ENCODE measurements at places on chromosomes 7 and 10.
A peak's percentile ranks its signal among the peaks of the same experiment; 100 is the strongest.

DNA sequence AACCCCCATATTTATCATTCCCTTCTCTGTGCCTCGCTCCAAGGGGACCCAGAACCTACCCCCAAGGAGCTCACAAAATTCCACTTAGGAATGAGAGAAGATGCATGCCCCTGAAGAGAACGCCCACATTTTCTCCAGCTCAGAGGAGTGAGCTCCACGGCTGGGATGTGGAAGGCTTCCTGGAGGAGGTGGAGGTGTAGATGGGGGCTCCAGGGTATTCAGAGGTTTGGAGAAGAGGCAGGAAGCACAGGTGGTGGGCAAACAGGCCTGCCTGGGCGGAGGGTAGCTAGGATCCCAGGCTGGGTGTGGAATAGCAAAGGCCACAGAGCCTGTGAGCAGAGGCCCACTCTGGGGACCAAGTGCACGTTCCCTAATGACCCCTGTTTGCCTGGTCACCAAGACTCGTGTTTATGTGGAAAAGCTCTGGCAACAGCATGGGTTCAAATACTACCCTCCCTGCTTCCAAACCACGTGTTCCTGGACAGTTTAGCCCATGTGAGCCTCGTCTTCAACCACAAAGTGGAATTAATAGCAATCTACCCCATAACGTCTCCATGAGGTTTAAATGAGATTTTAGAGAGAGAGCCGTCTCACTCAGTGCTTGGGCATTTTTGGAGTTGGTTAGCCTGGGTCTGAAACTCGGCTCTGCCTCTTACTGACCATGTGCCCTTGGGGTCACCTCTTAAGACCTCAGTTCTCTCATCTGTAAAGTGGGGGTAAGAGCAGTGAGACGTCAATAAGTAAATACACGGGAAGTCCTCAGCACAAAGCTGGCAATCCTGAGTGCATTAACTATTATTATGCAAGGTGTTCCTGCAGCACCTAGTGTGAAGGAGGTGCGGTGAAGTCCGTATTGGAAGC is 24.7 kb downstream of the UNC5B start:
- no peak for DNase-seq

DNA sequence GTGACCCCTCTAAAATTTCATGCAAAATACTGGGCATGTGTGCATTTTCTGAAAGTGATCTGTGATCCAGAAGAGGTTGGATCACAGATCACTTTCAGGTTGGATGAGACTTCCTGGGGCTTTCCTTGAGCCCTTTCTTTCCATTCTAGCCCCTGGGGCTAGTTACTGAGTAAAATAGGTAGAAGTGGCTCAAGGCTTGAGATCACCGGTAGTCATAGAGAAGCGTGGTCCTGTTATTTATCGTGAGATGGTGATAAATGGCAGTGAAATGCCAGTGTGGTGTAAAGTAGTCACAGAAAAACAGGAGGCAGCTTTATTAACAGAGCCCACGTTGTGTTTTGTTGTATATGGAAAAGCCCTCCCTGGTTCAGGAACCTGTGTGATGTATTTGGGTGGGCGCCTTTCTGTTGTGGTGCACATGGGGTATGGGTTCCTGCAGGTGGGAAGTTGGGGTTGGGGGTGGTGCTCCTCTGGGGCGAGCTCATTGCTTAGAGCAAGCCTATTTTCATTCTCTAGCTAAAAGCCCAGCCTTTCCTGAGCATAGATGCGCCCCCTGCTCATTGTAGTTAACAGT is 34.0 kb upstream of the SH2D4B start:
- no peak for DNase-seq

- DNase-seq = no peak
Measured at GRCh38 chr7:731440-732085, 4.5 kb upstream of the PRKAR1B start.

DNA sequence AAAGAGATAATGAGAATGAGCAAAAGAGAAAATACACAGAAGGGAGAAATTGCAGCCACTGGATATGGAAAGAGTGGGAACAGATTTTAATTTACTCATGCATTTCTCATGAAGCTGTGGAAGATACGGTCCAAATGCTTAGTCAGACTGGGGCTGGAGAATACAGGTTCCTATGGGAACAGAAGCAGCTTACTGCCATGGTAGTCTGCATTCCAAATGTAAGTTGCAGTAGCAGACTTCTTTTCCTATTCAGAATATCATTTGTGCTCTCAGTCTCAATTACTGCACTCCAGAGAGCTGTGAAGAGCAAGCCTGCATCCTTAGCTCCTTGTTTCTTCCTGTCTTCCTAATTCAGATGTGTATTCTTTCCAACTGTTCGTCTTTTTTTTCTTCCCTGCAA is 190.8 kb upstream of the TMEM196 start:
- no peak for DNase-seq

DNA sequence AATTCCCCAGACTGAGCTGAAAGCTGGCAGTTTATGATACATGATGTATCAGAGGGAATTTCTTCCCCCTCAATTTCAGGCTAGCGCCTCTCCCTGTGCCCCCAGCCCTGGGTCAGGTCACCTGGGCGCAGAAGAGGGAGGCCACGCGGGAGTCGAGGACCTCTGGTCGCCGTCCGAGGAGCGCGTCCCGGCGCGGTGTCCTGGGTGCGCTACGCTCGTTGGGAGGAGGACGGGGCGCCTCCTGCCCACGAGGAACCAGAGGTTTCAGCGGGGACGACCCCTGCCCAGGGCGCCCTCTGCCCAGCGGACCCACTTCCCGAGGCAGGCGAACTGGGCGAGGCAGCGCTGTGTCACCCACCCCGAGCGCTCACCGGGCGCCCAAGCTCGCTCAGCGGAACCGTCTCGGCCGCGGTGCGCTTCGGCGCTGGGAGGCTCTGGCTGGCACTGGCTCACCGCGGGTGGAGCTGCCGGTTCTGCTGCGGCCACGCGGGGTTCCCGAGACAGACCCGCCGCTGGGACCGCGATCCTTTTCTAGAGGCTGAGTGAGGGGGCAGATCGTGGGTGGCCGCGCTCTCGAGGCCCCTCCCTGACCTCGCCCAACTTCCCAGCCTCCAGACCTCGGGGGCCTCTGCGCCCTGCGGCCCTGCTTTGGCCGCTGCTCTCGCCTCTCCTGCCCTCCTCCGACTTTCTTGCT is at the start of gene FAM237B:
FAM237B (minus strand) TSS at position 504 of the 694 bp plus-strand sequence. CDS start 1,556 bp downstream, outside the sequence.
- peak; percentile 34 for DNase-seq

DNA sequence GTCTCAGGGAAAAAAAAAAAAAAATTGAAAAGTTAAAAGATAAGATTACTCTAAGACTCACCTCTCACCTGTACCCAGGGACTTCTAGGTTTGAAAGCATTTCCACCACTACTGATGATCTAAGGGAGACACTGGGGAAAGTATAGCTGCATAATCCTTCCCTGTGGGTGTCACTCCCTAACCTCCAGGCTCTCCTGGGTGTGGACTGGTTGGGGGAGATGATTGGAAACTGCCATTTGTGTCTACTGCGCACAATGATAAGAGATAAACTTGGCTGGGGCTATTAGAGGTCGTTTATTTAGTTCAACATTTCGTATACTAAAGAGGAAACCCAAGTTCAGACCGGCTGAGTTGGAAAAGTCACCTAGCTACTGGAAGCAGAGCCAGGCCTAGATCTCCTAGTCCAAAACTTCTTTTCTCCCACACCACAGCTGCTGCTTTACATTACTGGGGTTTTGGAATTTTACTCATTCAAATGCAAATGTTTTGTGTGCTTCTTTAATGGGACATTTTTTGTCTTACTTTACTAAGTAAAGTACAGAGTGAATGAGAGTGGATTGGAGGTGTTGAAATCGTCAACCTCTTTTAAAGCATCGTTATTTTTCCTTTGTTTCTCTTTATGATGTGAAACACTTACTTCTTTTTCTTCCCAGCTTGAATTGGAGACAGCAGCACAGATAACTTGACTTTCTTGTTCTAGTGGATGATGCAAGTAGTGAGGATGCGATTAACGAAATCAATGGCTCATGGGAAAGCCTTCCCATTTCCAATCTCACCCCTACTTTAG is 22.3 kb upstream of the SEC61G start:
- DNase-seq = no peak

GRCh38 chr10:93871671-93872204 is 22.0 kb upstream of the SLC35G1 start:
- no peak for DNase-seq

- no peak for DNase-seq
Measured at GRCh38 chr10:1057106-1057657, 997 bp downstream of the WDR37 start.

GRCh38 chr10:45505311-45505710 is 131.3 kb downstream of the ALOX5 start:
- DNase-seq = no peak

- DNase-seq = peak; percentile 93
Measured at GRCh38 chr10:50593523-50594376, 30.0 kb downstream of the SGMS1 start.

GRCh38 chr10:15166325-15166724 is 2.2 kb downstream of the NMT2 start:
- no peak for DNase-seq

GRCh38 chr10:62681211-62681940 is 123.1 kb upstream of the ADO start:
- DNase-seq = no peak

- peak; percentile 65 for DNase-seq
Measured at GRCh38 chr7:55032069-55032699, 13.4 kb downstream of the EGFR start.

DNA sequence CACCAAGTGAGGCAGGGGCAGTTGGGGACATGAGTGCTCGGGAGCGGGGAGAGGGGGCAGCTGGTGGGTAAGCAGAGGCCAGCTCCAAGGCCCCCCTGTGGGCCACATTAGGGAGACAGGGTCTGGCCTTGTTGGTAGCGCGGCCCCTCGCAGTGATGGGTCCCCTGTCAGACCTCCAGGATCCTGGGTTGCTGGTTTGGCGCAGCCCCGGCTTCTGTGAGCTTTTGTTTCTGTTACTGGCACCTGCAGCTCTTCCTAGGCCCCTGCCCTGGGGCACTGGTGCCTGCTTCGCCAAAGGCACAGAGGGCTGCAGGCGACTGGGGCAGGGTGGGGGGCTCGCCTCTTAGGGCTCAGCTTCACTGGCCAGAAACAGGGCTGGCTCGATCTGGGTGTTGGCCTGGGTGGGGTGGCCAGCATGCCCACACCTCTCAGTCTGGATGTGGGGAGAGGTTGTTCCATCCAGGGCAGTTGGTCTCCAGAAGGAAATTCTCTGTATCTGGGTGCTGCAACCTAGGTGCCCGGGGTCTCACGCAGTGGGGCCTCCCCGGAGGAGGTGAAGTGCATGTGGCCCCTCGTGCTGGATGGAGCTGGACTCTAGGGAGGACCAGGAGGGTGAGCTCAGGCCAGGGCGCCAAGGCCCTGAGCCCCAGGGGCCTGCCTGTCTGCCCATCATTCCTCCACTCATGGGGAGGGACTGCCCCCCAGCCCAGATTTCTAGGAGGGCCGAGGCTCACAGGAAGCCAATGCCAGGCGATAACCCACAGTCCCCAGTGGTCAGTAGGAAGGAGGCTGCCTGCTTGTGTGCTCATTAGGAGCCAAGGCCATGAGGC is 138.6 kb downstream of the LHPP start:
- DNase-seq = no peak

- DNase-seq = no peak
Measured at GRCh38 chr7:107164092-107164491, 4.7 kb upstream of the HBP1 start.

GRCh38 chr7:42069590-42069989 is 167.4 kb downstream of the GLI3 start:
- no peak for DNase-seq

DNA sequence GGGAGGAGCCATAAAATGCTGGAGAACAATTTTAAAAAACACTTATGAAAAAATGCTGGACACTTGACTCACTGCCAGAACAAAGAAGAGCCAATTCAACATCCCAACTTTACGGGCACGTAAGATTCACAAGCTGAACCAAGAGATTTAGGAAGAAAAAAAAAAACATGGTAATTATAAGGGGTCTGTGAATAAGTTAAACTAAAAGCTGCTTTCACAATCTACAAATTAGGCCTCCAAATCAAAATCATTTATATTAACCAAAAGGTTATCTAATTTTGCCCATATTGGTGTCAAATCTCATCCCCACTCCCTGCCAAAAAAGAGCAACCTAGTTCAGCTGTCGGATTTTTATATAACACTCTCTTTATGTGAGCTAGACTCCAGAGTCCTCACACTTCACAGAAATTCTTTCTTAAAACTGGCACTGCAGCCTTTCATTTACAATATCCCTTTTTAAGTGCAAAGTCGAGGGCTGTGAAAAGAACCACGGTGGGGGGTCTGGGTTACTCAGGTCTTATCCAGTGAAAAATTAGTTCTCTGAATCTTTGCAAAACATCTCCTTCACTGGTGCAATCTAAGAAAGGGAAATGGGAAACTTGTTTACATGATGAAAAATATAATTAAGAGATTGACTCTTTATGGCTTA is 30.4 kb upstream of the DGKI start:
- DNase-seq = peak; percentile 21

- no peak for DNase-seq
Measured at GRCh38 chr10:45421221-45422097, 47.4 kb downstream of the ALOX5 start.

DNA sequence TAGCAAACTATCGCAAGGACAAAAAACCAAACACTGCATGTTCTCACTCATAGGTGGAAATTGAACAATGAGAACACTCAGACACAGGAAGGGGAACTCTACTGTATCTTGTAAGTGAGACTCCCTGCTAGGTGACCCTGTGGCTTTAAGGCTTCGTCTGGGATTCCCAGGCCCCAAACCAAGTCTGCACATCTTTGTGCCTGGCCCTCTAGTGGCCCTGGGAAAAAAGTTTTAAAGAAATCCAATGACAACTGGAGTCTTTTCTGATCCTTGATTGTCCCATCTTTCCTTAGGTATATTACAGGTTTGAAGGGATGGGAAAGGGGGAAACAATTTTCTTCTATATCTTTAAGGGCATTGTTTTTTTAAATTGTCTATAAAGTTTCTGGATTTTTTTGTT is 10.6 kb upstream of the LIPM start:
- no peak for DNase-seq

GRCh38 chr10:33237736-33238624 is 96.5 kb downstream of the NRP1 start:
- DNase-seq = peak; percentile 93

DNA sequence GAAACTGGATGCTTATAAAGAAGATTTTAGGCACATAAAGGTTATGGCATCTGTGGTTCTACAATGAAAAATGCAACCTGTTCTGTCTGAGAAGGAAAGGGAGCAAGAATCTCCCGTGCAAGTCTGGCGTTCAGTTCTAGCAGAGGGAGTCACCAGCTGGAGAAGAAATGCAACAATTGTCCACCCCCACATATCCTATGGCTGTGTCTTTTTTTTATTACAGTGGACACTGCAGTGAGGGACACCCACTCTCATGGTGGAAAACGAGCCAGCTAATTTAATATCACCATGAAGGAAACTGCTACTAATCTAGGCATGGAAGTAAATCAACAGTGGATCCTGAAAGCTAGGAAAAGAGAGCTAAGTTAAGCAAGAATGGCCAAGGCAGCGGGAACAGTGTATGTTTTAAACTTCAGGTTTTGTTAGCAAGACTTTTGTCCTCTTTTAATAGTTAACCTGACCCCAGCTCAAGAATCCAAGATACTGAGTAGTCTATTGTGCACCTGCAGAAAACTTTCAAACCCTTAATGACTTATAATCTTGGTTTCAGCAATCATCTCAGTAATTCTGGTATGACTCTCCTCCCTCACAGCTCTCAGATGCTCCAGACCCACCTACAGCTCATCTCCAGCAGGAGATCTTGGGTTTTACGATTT is 149.3 kb downstream of the FGFR2 start:
- DNase-seq = no peak

- DNase-seq = no peak
Measured at GRCh38 chr10:49298983-49299815, at the start of gene C10orf71. TSS of gene C10orf71 (plus strand) at chr10:49299170. CDS start at chr10:49322546, 23,376 bp downstream.

- no peak for DNase-seq
Measured at GRCh38 chr10:33652870-33653269, 318.4 kb upstream of the NRP1 start.

Measured in foreskin fibroblast (primary cell).